ENCODE measurements at places on chromosomes 3 and 15. TPM values are rescaled to one million over a fixed set of nuclear protein-coding genes. Genes with fewer than 3 reads are reported as not detected.

DNA sequence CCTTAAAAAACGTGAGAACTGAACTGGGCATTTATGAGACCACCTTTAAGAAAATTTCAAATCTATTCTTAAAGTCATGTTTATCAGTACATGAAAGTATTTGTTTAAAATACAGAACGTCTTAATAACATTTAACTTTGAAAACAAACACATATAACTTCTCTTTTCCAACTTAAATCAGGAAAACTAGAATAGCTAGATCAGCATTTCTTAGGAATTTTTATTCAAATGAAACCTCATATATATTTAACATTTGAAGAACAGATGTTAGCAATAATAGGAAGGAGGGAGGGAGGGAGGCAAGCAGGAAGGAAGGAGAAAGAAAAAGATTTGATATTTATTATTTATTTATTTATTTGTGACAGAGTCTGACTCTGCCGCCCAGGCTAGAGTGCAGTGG, 120.2 kb downstream of the NR1I2 start:
- DNase-seq, result no peak

DNA sequence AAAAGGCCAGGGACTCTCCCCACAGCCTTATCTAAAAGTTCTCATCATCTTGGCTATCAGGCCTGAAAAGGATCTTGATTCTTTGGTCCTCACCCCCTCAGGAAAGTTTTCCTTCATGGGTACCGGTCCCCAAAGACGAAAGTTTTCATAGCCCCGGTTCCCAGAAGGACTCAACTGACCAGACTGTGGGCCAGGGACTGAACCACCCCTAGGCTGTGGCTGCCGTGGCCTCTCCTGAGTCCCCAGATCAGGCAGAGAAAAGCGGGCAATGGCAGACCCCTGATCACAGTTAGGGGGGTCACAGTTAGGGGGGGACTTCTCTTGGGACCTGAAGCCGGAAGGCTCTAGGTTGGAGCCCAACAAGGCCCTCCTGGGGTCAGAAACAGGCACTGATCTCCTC, 54.8 kb downstream of the LHFPL4 start:
- no peak for DNase-seq

DNA sequence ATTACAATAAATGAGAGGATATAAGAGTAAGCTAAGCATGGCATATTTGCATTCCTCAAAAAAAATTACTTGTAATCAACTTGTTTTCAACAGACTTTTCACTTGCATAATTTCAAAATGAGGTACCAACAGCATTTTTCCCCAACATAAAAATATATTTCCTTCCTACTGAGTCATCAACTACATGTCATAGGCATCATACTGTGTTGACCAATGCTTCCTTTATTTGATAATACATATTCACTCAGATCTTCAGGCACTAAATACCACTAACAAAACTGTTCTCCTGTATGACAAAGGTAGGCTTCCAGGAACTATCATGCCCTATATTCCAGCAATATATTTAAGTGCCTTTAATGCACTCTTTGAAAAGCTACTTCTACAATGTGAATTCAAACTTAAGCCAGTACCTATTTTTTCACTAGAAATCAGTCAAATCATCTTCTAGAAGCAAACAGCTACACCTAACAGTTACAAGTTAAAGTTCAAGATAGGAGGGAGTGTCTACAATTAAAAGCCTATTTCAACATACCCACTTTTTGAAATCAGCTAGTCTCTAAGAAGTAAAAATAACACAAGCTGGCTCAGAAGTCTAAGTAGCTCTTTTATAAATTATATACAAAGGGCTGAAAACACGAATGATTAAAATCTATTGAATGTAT, 11.3 kb downstream of the ADAM10 start:
- DNase-seq, result no peak

DNA sequence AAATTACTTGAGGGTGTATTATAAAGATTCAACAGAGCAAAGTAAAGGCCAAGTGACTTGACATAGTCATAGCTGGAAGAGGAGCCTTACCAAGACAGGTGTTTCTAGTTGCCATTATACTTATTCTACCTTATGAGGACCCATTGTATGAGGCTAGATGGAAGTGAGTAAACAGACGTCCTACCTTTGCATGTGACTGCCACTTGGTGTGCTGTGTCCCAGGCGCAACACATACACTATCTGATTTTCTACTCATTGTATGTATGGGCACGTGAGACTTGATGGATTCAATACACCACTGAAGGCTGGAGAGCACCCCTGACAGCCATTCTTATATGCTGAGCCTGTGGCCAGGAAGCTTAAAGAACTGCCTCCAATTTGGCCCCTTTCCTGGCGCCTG, 40.5 kb downstream of the BOC start:
- DNase-seq, result no peak

GRCh38 chr3:183953471-183954070, 64.1 kb downstream of the ABCC5 start:
- DNase-seq, result no peak

GPR62 gene
- not detected for total RNA-seq

DNA sequence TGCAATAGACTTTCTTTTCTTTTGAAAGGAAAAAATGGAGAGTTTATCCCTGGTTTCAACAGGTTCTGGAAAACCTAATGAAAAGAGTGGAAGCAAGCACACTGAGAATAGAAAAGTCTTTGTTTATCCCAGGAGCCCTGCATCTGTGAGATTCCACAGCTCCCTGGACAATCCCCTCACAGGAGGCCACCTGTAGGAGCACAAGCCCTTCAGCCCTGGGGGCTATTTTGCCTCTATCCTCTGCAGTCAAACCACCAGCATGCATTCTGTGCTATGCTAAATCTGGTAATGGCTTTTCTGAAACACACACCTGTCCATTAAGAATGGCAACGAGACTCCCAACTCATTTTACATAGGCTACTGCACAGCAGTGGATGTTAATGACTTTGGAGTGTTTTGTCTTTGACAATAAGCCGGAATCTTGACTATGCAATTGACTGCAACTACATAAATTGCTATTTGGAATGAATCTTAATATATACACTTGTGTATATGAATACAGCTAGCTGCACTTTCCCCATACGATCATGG, 369.4 kb downstream of the NR2F2 start:
- DNase-seq, result no peak

DNA sequence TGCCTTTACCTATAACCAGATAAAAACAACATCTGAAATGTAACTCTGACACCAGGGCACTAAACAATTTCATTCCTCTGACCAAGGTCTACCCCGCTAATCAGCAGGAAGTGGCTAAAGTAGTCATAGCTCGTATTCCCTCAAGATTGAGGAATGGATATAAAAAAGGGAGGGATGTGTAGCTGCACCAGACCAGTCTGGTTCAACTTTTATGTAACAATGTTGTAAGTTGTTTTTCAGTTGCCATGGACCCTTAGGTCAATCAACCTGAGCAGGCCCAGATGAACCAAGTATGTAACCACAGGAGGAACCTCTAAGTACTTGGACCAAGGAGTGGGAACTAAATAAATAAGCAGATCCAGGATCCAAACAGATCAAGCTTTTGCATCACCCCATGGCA, 28.4 kb upstream of the IFT57 start:
- DNase-seq, result no peak

- no peak for DNase-seq
Measured at GRCh38 chr3:94937980-94938379, 875.1 kb downstream of the NSUN3 start.

GRCh38 chr3:184512621-184513020, 49.0 kb upstream of the EPHB3 start:
- no peak for DNase-seq

DNA sequence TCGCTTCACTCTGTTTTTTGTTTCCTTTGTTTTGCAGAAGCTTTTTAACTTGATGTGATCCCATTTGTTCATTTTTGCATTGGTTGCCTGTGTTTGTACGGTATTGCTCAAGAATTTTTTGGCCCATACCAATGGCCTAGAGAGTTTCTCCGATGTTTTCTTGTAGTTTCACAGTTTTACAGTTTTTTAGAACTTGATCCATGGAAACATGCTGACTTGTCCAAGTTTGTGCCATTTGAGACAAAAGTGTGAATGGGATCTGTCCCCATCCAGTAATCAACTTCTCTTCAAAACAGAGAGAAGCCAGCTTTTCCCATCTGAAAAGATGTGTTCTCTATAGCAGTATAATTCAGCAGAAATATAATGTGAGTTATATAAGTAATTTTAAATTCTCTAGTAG, 266.5 kb upstream of the LRTM1 start:
- no peak for DNase-seq

GRCh38 chr3:89955156-89955555, 847.7 kb downstream of the EPHA3 start:
- no peak for DNase-seq

- DNase-seq, result no peak
Measured at GRCh38 chr3:119527714-119528113, 29.4 kb downstream of the TIMMDC1 start.

OXTR gene
- 1.5 TPM for total RNA-seq

RYR3 gene
- total RNA-seq, result 0.05 TPM

TMEM212 gene
- total RNA-seq, result not detected

GRCh38 chr3:190911382-190911781, 48.9 kb upstream of the GMNC start:
- no peak for DNase-seq

DNA sequence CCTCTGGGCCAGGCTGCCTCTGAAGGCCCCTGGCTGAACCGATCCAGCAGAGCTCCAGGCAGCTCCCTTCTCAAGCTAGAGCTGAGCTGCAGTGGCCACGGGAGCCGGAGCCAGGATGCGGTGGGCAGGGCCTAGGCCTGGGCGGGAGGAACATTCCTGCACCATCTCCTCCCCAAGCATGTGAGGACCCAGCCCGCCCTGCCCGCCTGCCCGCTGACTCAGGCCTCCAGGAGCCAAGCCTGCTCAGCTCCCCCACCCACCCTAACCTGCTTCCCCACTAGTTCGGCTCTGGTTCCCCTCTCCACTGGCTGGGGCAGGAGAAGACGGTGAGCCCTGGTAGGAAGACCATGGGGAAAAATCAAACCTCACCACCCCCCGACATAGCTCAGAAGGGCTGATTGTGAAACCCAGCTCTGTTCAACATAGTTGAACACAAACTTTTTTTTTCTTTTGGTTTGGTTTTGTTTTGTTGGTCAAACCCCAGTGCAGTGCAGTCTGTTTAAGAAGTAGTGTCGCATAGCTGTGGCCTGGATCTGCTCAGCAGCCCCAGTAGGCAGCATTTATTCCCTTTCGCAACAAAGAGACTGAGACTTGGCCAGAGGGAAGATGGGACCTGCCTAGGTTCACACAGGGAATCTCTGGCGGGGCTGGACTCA, 13.5 kb downstream of the SNX33 start:
- DNase-seq, result no peak

DNA sequence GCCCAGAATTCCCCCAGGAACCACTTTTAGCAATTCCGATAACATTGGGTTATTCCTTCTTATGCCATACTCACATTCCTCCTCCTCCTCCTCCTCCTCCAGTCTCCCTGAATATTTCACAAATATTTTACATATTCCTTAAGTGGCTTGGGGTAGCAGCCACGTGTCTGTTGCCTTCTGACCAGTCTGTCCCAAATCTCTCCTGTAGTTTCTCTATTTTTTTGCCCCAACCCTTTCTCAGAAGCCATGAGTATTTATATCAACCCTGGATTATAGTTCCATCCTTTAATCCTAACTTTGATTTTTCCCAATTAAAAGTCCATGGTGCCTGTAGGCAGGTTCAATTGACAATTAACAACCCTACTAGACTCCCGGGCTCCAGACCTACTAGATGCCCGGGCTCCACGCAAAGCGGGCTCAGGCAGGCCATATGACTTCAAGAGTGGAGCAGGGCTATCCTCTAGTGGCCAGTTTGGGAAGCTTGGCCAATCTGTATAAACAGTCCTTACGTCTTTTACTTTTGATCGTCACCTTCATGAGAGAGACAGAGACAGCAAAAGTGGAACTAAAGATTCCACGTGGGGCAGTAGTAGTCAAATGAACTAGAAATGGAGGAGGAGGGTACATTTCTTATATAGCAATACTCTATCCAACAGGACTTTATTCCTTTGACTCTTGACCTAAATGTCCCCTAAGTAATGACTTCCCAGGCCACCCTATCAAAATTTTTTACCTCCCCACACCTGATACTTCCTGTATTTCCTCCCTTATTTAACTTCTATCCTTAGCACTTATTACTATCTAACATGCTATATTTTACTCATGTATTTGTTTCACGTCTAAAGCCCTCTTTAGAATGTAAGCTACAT, 69.7 kb downstream of the USF3 start:
- DNase-seq, result no peak

ALDH1A2 gene
- 1.2 TPM for total RNA-seq

SLC15A2 gene
- 3.5 TPM for total RNA-seq

- no peak for DNase-seq
Measured at GRCh38 chr3:139940622-139941021, 5.6 kb downstream of the CLSTN2 start.

DNA sequence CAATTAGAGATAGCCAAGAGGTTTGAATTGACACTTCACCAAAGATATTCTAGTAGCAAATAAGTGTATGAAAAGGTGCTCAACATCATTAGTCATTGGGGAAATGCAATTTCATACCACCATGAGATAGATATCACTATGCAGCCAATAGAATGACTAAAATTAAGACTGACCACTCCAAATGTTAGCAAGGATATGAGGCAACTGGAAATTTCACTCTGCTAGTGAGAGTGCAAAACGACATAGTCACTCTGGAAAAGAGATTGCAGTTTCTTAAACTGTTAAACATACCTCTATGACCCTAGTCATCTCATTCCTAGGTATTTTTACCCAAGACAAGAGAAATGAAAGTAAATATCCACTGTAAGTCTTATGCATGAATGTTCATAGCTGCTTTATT, 27.6 kb upstream of the SLC6A11 start:
- DNase-seq, result no peak

SPG11 gene
- total RNA-seq, result 75.8 TPM

ADGRG7 gene
- not detected for total RNA-seq

CERS3 gene
- 0.09 TPM for total RNA-seq

GRCh38 chr3:97108136-97108535, 293.7 kb downstream of the EPHA6 start:
- no peak for DNase-seq

DNA sequence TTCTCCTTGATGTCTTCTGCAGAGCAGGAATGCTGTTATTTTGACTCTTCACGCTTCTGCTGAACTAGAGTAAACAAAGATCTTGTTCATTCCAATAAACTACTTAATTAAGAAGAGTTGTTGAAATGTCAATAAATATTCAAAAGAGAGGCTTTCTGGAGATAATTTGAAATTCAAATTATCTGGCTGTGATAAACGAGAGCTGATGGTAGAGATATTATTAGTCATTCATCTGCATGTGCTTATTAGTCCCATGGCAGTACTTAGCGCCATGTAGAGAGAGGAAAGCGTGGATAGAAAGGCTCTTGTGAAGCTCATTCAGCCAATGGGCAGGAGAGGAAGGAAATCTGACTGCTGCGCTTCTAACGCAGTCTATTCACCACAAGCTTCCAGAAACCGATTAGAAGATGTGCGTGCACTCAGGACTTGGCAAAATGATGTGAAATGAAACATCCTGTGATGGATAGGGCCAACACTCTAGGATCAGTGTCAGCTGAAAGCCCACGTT, 251.1 kb downstream of the GABRB3 start:
- DNase-seq, result no peak

- DNase-seq, result peak; percentile 39
Measured at GRCh38 chr15:60720493-60721256, 241.7 kb upstream of the ICE2 start.

GRIP2 gene
- not detected for total RNA-seq

CNTN4 gene
- not detected for total RNA-seq

Measured in activated T-helper 2 cell treated with anti-CD3 and anti-CD28 coated beads, Interferon-gamma antibody, Interleukin-2, Interleukin-4, amounts not matched to agents 10 μg/mL and 5 μg/mL and 100 μg/mL, durations not matched to agents 14 hours and 24 hours and 36 hours (primary cell).